Left colon (tissue), 2 donors: ENCODE measurements at places on chromosomes 3 and 15.

DNA sequence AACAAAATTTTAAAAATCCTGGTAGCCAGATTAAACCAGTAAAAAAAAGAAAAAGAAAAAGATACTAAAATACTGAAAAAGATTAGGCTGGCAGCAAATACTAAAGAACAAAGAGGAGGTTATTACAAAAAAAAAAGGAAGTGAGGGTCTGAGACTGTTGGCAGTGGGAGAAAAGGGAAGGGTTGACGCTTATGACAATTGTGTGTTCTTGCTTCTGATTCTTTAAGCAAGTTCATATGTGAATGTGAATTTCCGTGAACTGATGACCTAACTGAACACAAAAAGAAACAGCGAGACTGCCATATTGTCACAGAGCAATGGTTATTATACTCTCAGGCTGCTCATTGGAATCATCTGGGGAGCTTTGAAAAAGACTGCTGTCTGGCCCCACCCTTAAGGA lies 56.5 kb downstream of the ATP13A4 start:
- no peak for DNase-seq

DNA sequence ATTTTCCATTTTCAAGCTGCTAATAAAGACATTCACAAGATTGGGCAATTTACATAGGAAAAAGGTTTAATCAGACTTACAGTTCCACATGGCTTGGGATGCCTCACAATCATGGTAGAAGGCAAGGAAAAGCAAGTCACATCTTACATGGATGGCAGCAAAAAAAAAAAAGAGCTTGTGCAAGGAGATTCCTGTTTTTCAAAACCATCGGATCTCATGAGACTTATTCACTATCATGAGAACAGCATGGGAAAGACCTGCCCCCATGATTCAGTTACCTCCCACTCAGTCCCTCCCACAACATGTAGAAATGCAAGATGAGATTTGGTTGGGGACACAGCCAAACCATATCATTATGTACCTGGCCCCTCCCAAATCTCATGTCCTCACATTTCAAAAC lies 202.0 kb downstream of the FNDC3B start:
- no peak for DNase-seq

GRCh38 chr15:101539930-101540329 lies 50.4 kb upstream of the PCSK6 start:
- no peak for DNase-seq

DNA sequence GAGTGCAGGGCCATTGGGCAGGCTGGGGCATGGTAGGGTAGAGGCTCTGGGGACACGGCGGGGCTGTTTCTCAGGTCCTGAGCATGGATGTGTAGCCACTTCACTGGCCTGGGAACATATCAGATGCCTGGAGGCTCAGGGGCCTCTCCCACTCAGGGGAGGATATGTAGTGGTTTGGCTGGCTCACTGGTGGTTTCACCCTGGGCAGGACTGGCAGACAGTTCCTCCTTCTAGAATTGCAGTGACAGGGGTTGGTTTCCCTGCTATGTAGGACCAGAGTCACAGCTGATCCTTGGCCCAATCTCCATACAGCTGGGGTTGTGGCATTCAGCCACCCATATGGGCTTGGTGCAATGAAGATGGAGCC lies 4.8 kb upstream of the ARHGAP31 start:
- DNase-seq: no peak

DNA sequence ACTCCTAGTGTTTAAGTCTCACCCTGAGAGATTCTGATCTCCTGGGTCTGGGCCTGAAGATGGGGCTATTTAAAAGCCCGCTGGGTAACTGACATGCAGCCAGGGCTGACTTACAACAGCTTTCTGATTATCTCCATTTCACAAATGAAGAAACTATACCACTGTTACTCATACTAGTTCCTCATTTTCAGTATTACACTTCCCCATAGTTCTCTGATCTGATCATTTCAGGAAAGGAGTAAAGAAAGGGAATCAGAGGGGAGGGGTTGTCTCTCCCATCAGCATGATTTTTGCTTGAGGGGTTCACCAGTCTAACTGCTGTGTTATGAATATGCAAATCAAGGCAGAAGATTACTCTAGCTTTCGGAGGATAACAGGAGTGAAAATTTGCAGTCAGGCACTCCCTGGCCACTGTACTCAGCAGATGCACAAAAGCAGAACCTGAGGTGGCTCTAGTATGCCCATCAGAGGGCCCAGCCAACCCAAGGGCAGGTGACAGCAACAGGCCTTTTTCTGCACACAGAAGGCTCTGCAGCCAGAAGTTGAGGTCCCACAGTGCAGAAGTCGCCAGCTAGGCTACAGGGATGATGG lies 59.4 kb downstream of the DAPK2 start:
- no peak for DNase-seq

DNA sequence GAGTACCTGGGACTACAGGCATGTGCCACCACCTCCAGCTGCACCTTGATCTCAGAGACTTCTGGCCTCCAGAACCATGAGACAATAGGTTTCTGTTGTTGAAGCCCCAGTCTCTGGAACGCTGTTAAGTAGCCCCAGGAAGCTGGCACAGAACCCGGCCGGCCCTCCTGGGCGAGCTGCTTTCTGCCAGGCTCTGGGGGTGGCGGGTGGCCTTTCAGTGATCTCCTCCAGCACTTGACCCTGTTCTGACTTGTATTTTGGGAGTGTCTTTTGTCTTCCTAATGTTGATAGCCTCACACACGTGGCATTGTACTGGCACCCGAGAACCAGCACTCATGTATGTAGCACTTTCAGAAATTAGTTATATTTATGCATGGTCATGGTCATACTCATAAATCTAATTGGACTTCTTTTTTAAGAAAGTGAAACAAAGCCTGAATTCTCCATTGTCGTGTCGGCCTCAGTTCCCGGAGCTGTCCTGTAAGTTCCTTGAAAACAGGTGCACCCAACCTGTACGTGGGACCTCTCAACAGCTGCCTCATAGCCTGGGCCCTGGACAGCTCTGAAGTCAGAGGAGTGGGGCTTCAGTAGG lies 74.0 kb downstream of the TFRC start:
- DNase-seq: no peak

DNA sequence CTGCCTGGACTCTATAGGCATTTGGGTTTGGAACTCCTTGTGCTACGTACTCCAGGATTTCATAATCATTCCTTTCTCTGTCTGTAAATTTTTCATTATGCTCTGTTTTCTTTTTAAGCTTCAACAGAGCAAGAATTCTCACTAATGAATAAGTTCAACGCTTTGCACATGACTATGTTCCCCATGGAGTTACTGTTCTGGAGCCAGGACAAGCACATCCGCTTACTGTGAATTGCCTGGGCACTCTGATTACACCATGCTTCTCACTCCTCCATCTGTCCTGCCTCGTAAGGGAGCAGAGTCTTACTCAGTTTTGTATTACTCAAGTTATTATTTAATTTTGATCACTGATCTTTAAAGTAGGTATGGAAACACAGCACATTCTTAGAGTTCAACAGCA lies 472.7 kb downstream of the RAP2B start:
- DNase-seq: no peak

GRCh38 chr3:150419076-150419868 lies 11.2 kb downstream of the TSC22D2 start:
- DNase-seq: no peak

DNA sequence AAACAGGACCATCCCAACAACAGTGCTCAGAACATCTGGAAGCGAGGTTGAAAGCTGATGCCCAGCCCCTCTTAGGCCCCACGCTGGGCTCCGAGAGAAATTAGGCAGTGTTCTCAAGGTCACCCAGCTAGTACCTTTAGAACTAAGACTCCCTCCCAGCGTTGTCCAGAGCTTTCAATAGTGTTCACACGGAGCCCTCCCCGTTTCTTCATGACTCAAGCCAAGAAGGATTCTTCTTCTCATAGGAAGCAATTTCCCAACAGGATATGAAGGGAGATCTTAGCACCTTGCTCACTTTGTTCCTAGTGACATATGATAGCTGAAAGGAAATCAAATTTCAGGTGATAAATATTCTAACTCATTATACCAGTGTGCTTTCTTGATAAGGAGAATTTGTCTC lies 244.2 kb upstream of the ST8SIA2 start:
- DNase-seq: no peak

DNA sequence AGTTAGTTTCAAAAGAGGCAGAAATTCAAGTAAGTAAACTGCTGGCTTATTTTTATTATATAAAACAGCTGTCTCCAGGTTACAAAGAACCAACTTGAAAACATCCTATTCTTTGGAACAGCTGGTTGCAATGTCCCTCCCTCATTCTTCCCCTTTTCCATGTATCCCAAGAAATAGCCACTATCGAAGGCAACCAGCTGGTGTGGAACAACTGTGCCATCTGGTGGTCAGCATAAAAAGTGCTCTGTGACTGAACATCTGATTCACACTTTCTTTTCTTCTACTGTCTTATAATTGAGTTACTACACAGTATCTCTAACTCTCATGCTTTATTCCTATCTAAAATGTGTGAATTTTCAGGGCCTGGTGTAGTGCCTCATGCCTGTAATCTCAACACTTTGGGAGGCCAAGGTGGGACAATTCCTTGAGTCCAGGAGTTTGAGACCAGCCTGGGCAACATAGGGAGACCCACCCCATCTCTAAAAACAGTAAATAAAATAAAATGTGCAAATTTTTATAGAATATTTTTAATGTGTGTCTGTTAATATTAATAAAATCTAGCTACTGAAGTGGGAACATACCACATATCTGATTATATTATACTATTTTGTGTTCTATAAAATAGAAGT lies 9.6 kb downstream of the OSBPL11 start:
- DNase-seq: no peak

DNA sequence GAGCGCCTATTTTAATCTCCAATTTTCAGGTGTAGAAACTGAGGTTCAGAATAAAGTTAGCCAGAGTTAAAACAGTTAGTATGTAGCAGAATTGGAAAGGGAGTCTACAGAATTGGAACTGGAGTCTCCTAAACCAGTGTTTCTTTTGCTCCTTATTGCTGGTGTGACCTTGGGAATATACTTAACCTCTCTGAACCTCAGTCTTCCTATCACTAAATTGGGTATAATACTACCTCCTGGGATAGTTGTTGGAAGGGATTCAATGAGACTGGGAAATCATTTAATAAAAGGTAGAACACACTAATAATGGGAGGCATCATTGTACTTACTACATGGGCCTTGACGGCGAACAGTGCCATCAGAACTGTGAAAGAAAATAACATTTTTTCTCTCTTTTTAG lies 55.1 kb downstream of the LPP start:
- DNase-seq: no peak

DNA sequence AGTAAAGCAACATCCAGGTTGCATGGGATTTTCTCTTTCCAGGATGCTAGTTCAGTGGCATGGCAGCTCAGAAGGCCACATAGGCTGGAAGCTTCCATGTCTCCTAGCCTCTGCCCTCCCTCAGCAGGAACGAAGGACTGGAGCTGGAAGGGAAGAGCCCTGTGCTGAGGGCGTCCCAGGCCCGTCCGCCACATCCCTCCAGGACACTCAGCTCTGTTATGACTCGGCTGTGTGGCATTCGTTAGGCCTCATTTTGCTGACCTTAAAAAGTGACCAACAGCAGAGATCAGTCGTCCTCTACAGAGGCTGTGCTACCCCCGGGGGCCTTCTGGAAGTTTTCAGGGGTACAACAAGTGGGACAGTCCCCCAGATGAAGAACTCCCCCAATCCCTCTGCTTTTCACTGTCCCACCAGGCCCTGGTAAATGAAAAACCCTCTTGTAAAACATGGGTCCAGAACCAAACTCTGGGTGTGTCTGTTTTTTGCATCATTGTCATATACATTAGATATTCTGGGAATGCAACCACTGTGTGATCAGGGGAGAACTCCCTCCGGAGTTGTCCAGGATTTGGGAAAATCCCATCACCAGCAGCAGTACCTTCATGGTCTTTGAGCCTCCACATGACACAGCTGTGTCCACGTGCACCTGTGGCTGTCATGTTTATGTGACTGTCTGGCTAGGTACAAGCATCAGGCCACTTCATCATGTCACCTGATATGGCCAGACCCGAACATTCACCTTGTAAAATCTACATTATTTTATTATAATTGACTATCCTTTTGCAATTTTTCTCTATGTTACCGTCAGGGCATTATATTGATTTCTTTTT lies 149.9 kb downstream of the OR4M2 start:
- no peak for DNase-seq

DNA sequence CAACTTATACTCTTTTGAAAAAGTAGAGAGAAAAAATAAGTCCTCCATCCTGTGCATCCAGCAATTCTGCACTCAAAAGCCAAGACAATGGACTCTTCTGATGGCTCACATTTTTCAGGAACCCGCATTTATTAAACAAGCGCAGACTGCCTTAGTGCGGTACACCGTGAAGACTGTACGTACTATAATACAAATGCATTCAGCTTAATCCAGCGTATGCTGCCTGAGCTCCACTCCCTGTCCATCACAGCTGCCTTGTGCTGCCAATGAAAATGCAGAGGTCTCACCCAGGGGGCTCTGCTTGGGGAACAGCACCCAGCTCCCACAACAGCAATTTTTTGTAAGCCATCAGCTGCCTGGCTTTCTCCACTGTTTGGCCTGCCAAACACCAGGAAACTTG lies 350.9 kb downstream of the ULK4 start:
- no peak for DNase-seq

- DNase-seq: no peak
Measured at GRCh38 chr3:71121429-71122167, 461.9 kb downstream of the FOXP1 start.

GRCh38 chr3:115553796-115554486 lies 69.4 kb upstream of the GAP43 start:
- no peak for DNase-seq

- DNase-seq: no peak
Measured at GRCh38 chr3:162938083-162938482, 1441.5 kb downstream of the OTOL1 start.

DNA sequence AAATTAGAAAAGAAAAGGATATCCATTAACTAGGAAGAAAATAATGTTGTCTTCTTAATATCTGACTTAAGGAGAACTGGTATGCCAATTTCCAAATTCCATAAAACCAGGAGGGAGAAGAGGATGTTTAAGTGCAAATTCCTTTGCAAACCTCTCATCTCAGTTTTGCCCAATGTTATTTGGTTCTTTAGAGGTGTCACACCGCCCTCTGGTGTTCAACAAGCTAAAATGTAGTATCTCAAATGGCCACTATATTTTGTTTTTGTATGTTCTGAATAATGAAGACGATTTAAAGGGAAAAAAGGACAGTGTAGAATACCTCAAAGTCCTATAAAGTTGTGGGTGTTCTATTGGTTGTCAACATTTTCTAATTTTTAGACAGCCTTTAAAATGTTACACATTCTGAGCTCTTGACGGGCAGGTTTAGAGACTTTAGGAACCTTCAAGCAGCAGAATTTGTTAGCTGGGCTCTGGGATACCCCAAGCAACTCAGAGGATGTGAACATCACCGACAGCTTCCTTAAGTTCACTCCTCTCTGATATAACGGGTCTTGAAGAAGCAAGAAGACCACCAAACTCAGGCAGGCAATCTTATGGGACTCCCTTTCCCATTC lies 458.3 kb downstream of the MFSD1 start:
- peak; percentile 40 for DNase-seq

GRCh38 chr3:10238345-10239183 lies 9.7 kb upstream of the TATDN2 start:
- no peak for DNase-seq

DNA sequence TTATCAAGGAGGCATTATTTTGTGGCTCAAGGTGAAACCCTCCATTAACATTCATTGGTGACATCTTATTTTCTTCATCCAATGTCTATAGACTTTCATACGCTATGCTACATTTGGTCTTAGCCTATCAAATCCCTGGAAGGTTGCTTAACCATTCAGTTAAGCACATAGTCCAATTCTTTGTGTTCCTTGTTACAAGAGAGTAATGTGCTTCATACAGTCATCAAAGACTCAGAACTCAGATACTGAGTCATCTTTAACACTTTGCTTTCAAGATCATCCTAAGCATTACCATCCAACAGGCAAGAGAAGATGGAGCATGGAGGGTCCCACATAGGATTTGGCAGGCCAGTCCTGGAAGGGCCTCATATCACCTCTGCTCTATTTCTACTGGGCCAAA lies 1202.1 kb downstream of the ROBO1 start:
- no peak for DNase-seq
